Hippocampal formation (tissue), 2 donors: ENCODE measurements at places on chromosomes 3 and 15.
A peak's percentile ranks its signal among the peaks of the same experiment; 100 is the strongest.

DNA sequence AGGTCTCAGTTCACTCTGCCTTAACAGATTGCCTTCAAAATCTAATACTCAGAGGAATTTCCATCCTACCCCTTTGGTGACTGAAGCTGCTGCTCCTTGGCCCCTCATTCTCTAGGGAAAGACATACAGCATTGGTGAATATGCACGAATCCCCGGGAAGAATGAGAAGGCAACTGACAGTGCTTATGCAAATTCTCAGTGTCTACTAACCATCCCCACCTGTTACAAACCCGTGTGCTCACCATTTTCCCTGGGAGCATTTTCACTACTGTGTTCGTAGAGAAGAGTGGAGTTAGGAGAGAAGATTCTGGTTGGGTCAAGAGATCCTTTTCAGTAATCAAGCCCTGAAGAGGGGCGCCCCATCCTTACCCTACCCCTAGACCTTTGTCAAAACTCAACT, 37.7 kb downstream of the SYNM start:
- no peak for DNase-seq

DNA sequence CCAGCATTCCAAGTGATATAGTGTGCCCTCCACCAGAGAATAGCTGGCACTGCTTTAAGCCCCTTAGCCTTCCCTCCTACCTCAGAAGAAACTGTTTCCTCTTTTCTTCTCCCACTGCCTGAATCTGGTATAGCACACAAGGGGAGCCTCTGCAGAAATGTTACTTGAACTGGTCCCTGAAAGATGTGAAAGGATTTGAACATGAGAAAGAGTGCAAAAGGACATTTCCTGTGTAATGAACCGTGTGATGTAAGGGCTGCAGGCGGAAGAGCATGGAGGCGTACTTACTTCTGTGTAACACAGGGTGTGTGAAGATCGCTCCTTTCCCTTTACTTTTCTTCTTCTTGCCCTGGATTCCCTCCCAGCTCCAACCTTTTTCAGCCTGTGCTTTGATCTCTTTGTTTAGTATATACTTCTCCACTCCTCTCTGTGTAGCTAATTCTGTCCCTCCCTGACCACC, 8.4 kb downstream of the TMOD3 start:
- DNase-seq: no peak

GRCh38 chr3:111652492-111653180, 57.5 kb upstream of the ZBED2 start:
- no peak for DNase-seq

- no peak for DNase-seq
Observed at GRCh38 chr3:15204005-15204404, 2.0 kb upstream of the CAPN7 start.

- DNase-seq: no peak
Observed at GRCh38 chr15:71125831-71126450, 10.7 kb downstream of the THSD4 start.

- no peak for DNase-seq
Observed at GRCh38 chr15:99435113-99435695, 130.6 kb upstream of the MEF2A start.

DNA sequence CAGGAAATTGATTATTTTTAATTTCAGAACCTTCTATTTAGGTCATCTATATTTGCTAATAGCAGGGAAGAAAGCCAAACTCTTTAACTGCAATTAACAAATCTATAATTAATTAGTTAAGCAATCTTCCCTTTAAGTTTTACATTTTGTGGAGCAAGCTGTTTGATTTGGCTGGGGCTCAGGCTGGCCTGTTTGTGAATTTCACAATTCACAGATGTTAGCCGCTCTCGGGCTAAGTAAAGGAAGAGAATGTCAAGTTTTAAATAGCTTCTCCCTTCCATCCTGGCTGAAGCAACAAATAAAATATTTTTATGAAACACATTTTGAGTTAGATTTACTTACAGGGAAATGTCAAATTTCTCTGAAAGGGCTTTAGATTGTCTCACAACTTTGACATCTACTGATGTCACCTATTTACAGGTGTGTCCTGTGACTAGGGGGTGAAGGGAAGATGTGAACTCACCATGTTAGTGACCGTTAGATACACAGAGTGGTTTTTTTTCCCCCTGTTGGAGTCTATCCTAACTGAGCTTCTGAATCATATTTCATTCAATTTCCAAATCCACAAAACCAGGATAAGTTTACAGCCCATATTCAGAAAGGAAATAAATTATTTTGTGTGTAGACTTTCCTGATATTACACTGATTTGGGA, 1.3 kb upstream of the TP63 start:
- no peak for DNase-seq

- no peak for DNase-seq
Observed at GRCh38 chr3:184262764-184263179, 1.4 kb upstream of the CAMK2N2 start.

DNA sequence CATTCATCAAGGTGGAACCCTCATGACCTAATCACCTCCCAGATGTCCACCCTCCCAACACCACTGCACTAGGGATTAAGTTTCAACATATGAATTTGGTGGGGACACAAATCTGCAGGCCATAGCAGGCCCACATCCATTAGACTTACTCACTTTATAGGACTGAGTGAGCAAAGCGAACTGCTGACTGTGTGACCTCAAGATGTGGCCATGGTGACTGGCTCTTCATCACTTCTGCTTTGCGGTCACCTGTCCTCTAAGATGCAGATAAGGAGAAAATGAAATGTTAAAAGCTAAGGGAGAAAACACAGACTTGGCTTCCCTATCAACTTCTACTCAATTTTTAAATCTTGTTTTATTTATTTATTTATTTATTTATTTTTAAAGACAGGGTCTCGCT, 14.5 kb upstream of the DCP1A start:
- DNase-seq: no peak

DNA sequence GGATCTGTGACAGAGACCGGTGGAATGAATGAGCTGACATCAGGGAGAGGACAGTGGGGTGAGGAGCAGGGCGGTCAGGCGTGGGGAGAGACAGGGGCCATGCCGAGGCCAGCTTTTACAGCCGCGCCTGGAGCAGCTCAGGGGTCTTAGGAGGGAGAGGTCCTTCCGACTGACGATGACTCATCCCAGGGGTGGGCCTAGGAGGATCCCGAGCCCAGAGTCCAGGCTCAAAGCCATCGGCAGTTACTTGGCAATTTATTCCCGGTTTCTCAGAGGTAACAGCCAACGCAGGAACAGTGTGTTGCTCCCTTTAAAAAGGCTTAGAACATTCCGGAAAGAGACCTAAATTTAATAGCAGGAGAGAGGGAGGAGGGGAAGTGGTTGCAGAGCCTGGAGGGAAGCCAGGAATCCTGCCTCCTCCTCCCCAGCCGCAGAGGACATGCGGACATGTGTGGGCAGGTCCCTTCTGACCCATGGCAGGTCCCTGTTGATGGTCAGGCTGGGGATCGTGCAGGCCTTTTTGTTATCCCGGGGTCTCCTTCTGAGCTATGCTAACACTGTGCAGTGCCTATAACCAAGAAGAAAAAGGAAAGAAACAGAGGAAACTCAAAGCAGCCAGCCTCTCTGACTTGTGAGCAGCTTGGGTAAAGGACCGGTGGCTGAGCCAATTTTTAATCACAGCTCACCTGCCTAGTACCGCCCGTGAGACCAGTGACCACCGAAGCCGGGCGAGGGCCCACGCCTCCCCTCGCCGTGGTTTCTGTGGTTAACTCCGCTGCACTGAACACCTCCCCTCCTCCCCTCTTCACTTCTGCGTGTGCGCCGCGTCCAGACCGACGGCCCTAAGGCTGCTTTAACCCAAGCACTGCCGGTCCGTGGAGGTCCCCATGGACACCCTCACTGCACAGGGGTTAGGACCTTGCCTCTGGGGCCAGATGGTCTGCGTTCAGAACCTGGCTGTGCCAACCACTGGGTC, 392.4 kb upstream of the PROK2 start:
- DNase-seq: peak; percentile 52

DNA sequence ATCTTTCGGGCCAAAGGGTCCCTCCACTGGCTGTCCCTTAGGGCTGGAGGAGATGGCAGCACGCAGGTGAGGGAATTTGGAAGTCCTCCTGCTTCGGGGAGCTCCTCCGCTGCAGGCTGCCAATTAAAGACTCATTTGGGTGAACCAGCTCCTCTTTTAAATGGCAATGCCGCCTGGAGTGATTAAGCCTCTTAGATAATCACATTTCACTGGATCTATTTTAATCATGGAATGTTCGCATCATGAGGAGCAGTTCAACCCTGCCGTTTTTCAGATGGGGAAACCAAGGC, 117.9 kb downstream of the LIPC start:
- no peak for DNase-seq

DNA sequence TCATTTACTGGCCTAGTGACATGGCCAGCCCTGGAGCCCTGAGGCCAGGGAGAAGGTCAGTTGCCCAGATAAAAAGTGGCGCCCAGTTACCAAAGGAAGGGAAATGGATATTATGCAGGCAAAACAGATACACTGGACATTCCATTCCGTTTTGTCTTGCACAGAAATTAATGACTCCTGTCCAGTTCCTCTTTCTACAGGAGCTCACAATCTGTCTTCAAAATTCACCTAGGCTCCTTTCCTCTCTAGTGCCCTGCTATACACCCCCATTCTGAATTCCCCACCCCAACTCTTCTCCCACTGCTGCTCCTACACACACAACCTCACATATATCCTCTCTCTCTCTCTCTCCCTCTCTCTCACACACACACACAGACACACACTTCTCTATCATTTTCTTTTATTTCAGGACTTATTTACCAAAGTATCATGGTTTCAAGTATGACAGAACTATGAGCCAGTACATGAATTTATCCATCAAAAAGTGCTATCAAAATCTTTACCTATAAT, 229.0 kb downstream of the MAGI1 start:
- no peak for DNase-seq

DNA sequence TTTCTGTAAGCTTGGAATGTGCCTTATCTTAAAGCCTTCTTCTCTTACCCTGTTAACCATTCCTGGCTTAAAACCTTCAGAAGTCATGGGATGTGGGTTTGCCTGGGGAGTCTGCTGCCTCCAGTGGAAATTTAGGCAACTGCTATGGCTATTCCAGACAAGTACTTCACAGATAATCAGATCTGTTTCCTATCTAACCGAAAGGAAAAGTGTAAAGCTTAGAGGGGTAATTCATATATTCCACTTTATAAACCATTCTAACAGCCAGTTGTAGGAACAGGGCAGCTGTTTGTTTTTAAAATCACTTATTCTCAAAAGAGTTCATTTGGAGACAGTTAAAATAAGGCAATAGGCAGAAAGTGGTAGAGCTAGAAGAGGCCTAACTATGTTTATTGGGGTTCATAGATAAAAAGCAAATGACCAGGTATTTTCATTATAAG, 219.9 kb downstream of the TCF12 start:
- peak; percentile 42 for DNase-seq

- no peak for DNase-seq
Observed at GRCh38 chr3:151584566-151584965, 123.7 kb upstream of the IGSF10 start.

GRCh38 chr15:64460724-64461720, 644 bp downstream of the ZNF609 start:
- DNase-seq: peak; percentile 81

DNA sequence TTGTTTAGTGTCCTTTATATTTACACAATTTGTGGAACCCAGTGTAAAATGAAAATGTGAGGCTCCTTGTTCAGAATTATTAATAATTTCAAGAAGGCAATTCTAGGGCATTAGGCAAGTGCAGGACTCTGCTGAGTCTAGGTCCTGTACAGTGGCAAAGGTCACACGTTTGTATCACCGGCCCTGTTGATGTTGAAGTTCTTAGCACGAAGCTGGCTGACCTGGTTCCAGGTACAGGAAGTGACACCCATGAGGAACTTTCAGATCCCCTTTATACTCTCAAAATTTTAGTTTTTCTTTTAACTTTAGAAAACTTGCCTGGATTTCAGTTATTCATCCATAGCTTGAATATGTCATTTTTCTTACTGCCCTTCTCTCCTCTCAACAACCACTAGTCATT, 349.4 kb downstream of the CNTN6 start:
- no peak for DNase-seq

- DNase-seq: no peak
Observed at GRCh38 chr15:78752492-78753358, 58.5 kb downstream of the ADAMTS7 start.

DNA sequence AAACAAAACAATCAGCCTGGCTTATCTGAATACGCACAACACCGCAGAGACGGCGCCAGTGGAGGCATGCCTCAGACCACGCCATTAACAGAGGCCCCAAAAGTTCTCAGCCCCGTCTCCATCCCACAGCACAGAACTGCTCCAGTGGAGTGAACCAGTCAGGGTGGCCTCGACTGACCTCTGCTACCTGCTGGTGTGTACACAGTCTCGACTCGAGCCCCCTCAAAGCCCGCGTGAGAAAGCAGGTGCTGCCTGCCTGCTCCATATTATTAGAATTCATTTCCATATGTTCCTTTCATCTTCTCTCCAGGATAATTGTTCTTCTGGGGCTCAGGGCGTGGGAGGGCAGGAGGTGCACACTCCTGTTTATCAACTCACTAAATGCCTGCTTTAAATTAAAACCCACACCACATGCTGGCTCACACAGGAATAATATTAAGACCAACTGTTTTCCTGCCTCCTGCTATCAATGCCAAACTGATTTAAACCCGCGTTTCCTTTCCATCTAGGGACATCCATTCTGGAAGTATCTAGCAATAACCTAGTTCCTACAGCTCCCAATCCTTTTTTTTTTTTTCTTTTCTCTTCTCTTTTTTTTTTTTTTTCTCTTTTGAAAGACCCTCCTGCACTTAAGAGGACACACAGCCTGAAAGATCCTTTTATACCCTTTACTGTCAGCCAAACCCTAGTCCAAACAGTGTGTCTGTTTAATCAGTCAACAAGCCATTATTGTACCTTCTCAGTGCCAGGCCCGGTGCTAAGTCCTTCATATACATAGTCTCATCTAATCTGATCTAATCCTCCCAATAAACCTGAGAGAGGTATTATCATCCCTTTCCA, 101.2 kb downstream of the TLE3 start:
- DNase-seq: no peak

- no peak for DNase-seq
Observed at GRCh38 chr3:41338276-41338675, 139.0 kb downstream of the CTNNB1 start.

DNA sequence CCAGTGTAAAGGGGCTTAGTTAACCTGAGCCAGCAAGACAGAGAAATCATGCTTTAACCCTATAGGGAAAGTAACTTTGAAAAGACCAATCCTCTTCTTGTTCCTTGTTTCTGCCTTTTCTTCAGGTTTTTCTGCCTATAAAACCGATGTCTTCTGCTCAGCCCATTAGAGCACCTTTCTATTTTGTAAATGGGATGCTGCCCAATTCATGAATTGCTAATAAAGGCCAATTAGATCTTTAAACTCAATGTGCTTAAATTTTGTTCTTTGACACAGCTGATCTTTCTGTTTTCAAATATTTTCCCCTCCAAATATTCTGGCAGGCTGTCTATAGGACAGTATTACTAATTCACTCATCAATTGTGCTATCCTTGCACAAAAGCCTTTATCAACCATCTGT, 33.8 kb upstream of the SPTSSB start:
- no peak for DNase-seq
